Epithelial cell of proximal tubule (primary cell): ENCODE measurements at places on chromosomes 6 and 20. TPM values are rescaled to one million over a fixed set of nuclear protein-coding genes. Genes with fewer than 3 reads are reported as not detected.

Gene NKAPL
- 0.17 and 0.65 TPM in 2 replicates for total RNA-seq

Gene MEA1
- 108 and 122 TPM in 2 replicates for total RNA-seq

Gene SLC32A1
- not detected in 2 replicates for total RNA-seq

Gene BYSL
- 8.7 and 27.3 TPM in 2 replicates for total RNA-seq

Gene ZSCAN31
- total RNA-seq = 0.52 and 0.94 TPM in 2 replicates

Gene HLA-DMB
- 3.5 and 4.2 TPM in 2 replicates for total RNA-seq

Gene FAM83B
- 18.1 and 19.8 TPM in 2 replicates for total RNA-seq

Gene TPD52L1
- 54.3 and 67.3 TPM in 2 replicates for total RNA-seq

Gene TBC1D20
- total RNA-seq = 16.4 and 18.2 TPM in 2 replicates

Gene COL20A1
- not detected in 2 replicates for total RNA-seq

Gene FAXC
- total RNA-seq = 7.2 and 14.5 TPM in 2 replicates

Gene GPX5
- not detected in 2 replicates for total RNA-seq

Gene SLC2A10
- 4.6 and 12.5 TPM in 2 replicates for total RNA-seq

Gene FAM217B
- 4.3 and 6.4 TPM in 2 replicates for total RNA-seq

Gene SERPINB1
- total RNA-seq = 23.7 and 32.4 TPM in 2 replicates

Gene SLC26A8
- 1.4 TPM in 1 of 2 replicates, not detected in the other for total RNA-seq

Gene DEFB118
- total RNA-seq = not detected in 2 replicates

Gene VSX1
- total RNA-seq = not detected in 2 replicates

Gene MMP24
- total RNA-seq = 8.2 and 12.2 TPM in 2 replicates

Gene MAPK13
- total RNA-seq = 33.8 and 44.6 TPM in 2 replicates

Gene TFAP2B
- 4.6 and 8.3 TPM in 2 replicates for total RNA-seq

Gene TBXT
- total RNA-seq = not detected in 2 replicates

Gene CASP8AP2
- total RNA-seq = 8.2 and 12.5 TPM in 2 replicates

Gene TRAPPC3L
- not detected in 2 replicates for total RNA-seq

Gene TRIM15
- total RNA-seq = not detected in 2 replicates

Gene BACH2
- total RNA-seq = 0.58 and 0.69 TPM in 2 replicates

Gene MATN4
- not detected in 2 replicates for total RNA-seq

Gene HLA-DPA1
- total RNA-seq = 6.8 and 7.1 TPM in 2 replicates

Gene SLC12A5
- not detected in 2 replicates for total RNA-seq

Gene MOCS3
- total RNA-seq = 5.3 and 6.4 TPM in 2 replicates

Gene NNAT
- 41.0 and 65.2 TPM in 2 replicates for total RNA-seq

Gene KCNK17
- total RNA-seq = not detected in 2 replicates

Gene OPRL1
- 0.06 and 0.36 TPM in 2 replicates for total RNA-seq

Gene KCNQ5
- total RNA-seq = 1.4 and 1.7 TPM in 2 replicates

Gene PROKR2
- total RNA-seq = not detected in 2 replicates

Gene TUBB2A
- total RNA-seq = 158 and 190 TPM in 2 replicates

Gene CFB
- total RNA-seq = 0.81 and 2.2 TPM in 2 replicates
